Substantia nigra (tissue), 51 donors: ENCODE measurements at places on chromosomes 16 and 17.

DNA sequence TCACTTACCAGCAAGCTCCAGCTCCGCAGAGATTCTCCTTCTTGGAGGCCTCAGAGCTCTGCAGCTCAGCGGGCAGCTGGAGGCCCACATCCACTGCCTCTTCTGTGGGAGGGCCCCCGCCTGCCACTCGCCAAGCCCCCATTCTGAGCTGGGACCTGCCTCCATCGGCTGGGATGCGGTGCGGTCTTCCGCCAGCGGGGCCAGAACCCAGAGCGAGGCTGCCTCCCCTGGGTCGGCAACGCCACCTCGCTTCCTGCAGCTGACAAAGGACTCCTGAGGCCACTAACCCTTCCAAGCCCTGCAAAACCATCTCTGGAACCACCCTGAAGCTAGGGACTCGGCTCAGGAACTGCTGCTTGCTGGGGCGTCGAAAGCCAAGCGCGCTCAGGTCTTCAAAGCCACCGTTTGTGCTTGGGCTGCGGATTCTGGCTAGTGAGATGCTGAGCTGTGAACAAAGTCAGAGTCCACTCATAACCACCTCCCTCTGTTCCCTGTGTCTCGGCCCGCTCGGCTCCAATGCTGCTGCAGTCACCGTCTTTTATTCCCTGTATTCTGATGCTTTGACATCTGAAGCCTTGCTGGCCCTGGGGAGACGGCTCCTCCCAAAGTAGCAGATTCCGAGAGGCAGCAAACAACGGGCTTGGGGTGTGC lies 174.3 kb downstream of the ENGASE start:
- no peak for DNase-seq

DNA sequence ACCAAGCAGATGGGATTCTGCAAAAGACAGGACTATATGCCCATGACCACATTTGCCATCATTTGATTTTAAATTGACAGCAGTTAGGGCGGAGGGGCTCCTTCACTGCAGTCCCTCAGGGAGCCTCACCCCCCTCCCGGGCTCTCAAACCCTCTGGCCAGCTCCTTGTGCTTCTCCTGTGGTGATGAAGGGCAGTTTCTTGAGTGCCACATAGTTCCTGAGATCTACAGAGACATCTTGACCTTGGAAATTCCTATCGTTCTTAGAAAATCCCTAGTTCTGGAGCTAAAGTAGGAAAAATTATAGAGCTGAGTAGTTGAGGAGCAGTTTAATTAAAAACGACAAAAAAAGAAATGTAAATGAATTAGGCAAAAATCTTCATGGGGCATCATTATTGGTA lies 231.5 kb downstream of the CCDC182 start:
- DNase-seq: no peak

GRCh38 chr17:78337244-78338109 lies 22.4 kb downstream of the SOCS3 start:
- DNase-seq: no peak

DNA sequence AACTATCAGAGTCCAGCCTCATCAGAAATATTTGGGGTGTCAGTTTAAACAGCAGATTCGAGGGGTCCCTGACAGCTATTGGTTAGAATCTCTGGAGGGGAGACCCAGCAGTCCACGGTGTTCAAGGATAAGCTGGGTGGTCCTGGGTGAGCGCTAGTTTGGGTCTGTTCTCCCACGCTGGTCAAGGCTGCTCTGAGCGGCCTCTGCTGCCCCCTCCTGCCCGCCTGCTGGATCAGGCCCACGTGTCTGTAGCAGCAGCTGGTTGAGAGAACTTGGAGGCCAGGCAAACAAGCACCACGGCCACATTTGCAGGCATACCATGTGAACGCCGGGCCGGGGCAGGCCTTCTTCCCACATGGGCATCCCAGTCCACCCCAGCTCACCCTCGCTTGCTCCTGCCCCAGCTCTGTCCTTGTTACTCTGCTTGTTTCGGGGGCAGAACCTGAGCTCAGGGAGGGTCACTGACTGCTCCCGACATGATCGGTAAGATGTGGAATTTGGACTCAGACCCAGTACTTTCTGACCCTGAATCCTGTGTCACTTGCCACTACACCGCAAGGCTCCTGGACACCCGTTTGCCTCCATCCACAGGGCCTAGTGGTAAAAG lies 7.4 kb downstream of the FOXF1 start:
- DNase-seq: no peak

DNA sequence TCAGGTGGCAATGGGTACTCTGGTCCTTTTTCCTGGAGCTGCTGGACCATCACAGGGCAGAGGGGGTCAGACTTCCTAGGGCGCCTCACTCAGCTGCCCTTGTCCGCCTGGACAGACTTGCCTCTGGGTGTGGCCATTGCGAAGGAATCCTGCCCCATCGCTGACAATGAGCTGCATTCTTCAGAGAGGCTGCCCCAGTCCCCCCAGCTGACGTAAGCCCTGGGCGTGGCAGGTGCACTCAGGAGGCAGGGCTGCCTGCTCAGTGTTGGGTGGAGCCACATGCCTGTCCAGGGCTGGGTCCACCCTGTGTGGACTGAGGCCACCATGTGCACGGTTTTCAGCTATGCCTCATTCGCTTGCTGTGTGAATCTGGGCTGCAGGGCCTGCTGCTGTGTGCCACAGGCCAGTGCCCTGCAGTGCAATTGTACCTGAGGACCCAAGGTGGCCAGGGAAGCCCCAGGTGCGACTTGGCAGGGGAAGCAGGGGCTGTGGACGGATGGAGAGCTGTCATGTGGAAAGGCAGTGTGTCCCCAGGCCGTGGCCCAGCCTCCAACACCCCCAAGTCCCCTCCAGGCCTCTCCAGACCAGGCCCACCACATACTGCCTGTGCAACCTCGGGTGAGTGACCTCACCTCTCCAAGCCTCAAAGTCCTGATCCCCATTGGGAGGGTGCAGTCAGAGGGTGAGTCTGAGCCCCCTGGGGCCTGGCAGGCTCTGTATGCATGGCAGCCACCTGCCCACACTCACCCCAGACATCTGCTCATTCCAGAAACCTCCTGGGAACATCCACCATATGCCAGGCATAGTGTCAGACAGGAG lies 14.0 kb upstream of the MPRIP start:
- DNase-seq: no peak

DNA sequence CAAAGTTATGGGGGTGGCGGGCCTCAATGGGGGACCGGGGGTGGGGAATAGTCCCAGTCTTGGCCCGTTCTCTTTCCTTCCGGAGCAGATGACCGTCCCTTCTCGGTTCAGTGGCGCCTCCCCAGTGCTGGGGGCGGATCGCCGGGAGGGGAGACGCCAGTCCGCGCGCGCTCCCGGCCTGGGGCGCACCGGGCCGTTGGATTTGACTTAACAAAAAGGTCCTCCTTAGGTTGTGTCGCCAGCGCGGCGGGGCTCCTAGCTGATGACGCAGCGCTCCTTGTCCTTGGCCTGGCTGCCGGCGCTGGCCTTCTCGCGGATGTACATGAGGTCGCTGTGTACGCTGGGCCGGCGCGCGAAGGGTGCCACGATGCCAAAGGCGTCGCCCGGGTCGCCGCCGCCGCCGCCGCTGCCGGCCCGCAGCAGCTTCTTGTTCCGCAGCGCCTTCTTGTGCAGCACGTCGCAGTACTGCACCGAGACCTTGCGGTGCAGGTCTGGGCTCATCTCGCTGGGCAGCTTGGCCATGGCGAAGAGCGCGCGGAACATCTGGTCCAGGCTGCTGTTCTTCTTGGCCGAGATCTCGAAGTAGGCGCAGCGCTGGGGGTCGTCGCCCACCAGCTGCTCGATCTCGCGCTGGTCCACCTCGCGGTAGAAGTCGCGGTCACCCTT lies 1.2 kb downstream of the RASD1 start:
- no peak for DNase-seq

DNA sequence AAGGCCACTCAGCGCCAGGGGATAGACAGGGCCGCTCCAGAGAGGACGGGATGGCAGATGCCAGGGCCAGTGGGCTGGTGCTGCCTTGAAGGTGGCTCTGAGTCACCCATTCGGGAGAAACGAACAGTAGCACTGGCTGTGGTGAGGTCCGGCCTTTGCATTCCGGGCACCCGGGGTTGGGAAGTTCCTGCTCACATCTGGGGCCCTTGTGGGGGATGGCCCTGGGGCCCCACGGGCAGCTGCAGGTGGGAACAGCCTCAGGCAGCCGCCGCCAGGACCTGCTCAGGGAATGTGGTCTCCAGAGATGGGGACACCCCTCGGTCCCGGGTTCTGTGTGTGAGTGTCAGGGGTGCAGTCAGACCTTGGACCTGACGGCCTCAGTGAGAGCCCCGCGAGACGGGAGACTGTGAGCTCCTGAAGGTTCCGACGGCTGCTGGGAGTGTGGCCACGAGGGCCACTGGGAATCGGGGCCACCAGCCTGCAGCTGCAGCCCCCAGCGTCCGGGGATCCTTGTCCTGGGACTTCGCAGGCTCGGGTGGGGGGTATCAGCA lies 1.4 kb downstream of the CBFA2T3 start:
- DNase-seq: no peak

- DNase-seq: no peak
Observed at GRCh38 chr17:35167046-35167445, 19.4 kb downstream of the UNC45B start.

DNA sequence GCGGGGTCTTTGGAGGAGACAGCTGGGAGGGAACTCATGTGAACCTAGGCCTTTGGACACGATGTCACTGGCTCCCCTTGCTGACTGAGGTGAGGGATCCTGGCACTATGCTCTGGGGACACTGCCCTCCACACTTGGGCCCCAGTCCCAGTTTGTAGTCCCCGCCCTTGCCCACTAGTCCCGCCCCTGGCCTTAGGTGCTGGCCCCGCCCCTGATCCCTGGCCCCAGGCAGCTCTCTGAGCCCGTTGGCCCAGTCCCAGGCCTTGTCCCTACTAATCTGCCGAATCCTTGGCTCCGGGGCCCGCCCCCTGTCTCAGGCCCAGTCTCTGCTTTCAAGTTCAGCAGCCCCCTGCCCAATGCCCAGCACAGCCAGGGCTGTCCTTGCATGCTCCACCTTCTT lies 61.0 kb downstream of the SMPD3 start:
- DNase-seq: no peak

DNA sequence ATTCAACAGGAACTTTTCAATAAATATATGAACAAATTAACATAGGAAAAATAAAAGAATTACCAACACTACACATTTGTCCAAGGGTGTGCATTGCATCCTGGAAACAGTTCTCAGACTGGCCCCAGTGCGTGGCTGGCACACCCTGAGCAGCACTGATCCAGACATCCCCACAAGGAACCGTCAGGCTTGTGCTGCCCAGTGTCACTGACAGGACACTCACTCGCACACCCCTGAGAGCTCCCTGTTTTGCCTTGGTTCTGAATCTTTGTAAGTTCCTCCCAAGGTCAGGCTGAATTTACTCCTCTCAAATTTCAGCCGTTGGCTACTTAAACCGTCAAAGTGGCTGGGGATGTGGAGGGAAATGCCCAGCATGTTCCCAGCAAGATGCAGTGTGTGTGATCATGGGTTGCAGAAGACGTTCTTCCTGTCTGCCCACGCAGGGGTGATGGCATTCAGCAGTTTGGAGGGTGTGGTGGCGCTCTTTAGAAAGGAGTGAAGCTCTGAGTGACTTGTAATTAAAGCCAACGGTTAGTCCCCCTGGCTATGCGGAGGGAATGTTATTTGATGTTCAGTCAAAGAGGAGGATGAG lies 1.7 kb downstream of the MT2A start:
- DNase-seq: no peak

DNA sequence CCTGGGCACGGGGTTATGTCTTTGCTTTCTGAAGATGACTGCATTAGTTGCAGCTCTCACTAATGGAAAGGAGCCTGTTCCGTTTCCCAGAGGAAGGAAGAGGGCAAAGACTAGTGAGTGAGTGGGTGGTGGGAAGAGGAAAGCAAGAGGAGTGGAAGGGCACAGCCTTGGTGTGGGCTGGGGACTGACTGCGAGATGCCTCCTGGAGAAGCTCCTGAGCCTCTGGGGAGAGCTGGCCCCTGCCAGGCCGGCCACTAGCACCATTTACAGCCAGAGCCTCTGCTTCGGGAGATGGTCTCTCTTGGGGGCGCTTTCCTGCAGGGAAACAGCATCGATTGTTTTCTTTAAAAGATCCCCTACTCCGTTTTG lies 825 bp upstream of the RHBDL3 start:
- no peak for DNase-seq

DNA sequence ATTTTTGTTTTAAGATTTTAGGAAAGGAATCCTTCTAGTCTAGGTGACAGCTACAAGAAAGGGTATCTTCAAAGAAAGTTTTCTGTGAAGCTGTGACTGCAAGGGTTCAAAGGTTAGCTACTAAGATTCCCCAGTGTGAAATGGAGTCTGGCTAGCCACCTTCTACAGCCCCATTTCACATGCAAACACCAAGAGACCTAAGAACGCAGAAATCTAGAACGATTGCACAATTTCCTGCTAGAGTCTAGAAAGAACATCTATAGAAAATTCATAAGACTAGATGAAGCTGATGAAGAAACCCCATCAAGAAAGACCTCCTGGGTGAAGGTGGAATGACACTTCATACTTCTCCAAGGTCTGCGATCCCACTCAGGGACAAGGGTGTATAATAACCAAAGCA lies 77.1 kb downstream of the STX8 start:
- DNase-seq: no peak

DNA sequence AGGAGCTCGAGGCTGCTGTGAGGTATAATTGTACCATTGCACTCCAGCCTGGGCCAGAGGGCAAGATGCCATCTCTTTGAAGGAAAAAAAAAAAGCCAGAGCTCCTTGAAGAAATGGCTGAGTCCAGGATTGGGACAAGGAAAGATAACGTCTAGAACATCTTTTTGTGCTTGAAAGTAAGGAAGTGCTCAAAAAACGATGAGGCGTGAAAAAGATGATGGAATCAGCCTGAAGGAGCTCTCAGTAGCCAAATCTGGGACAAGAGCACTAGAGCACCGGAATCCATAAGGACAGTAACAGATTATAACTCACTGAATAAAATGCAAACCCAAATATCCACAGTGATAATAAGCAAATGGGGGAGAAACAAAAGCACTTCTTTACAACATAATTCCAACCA lies 22.1 kb downstream of the EFTUD2 start:
- DNase-seq: no peak

DNA sequence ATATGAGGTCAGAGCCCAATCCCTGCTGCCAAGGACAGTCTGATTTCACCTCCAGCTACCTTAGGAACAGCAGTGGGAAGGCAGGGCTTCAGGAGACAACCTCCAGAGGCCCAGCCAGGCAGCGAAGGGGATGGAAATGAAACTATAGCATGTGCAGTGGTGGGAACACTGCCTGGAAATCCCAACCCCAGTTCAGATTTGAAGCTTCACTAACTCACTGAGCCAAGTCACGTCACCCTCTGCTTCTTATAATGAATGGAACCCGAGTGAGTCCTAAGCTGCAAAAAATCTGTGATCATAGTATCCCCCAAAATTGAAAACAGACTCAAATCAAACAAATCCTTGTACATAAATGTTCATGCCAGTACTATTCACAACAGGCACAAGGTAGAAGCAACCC lies 36.0 kb upstream of the SLC39A11 start:
- no peak for DNase-seq

GRCh38 chr17:76154292-76154691 lies 13.2 kb upstream of the FOXJ1 start:
- no peak for DNase-seq

DNA sequence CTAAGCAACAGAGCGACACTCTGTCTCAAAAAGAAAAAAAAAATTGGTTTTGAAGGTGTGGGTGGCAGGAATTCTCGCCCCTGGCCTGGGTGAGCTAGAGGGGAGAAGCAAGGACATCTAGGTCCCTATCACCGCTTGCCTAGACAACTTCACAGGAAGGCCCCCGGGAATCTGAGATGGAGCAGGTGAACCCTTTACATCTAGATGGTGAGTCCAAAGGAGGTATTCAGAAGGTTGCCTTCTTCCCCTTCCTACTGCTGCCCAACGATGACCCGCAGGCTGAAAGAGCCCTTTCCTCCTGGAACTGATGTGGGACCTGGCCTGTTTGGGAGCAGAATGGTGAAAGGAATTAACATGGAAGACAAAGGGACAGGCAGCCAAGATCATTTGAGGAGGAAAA lies 1.3 kb upstream of the CRYBA1 start:
- DNase-seq: no peak
